ENCODE measurements at places on chromosomes 3 and 15.

DNA sequence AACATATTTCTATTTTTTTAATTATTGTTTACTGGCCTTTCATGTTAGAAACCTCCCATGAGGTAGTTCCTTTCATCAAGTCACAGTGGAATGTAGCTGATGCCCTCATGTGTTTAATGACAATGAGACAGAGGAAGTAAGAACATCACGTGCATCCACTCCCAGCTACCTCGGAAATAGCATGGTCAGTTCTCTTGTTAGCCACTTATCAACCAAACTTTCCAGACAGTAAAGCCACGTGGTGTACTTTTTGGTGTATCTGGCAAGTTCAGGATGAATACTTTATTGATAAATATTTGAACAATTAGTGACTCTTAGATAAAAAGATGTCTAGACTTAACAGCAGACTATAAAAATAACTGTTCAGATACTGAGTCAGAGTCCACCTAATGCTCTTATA lies 781.7 kb downstream of the MECOM start:
- DNase-seq, result no peak

DNA sequence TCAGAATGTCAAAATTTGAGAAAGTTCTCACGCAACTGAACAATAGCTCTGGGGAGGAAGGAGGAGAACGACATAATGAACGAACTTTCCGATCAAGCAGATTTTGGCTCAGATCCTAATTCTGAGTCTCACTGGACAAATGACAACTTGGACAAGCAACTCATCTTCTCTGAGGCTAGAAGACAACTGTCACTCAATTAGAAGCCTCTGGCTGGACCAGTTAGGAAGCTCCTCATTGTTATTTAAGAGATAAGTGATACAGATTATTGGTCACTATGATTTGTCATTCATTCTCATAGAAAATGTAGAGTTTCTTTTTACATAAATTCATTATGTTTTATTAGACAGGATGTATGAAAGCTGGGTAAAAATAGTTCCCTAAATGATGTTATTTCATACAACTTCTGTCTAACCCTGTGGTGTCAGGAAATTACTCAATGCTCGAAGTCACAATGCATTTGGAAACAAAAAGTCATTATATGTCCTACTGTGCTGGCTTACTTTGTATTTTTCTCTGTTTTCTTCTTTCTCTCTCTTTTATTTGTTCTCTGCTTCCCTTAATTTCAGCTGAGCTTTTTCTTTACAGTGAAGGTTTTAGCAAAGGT lies 11.0 kb upstream of the C3orf49 start:
- DNase-seq, result no peak

- DNase-seq, result no peak
Measured at GRCh38 chr3:35500641-35501350, 138.5 kb upstream of the ARPP21 start.

GRCh38 chr3:110164632-110165369 lies 827.5 kb upstream of the DPPA4 start:
- DNase-seq, result no peak

GRCh38 chr15:50071551-50072258 lies 47.3 kb downstream of the ATP8B4 start:
- no peak for DNase-seq

DNA sequence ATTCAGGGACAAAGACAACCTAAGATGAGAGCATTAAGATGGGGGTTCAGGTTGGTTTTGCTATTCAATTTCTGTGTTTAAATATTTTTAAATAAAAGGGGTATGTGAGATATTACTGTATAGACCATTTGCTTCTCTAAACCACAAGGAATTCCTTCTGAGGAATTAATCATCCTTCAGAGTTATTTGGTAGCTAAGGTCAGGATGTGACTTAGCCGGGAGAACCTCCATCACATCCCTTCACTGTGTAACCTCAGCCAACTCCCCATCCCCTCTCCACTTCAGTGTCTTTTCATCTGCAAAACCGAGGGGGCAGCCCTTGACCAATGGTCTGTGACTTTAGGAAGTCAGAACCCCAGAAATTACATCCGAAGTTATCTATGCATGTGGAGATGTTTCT lies 48.7 kb upstream of the SKOR1 start:
- DNase-seq, result no peak

GRCh38 chr3:192106543-192106942 lies 620.8 kb downstream of the FGF12 start:
- DNase-seq, result no peak

DNA sequence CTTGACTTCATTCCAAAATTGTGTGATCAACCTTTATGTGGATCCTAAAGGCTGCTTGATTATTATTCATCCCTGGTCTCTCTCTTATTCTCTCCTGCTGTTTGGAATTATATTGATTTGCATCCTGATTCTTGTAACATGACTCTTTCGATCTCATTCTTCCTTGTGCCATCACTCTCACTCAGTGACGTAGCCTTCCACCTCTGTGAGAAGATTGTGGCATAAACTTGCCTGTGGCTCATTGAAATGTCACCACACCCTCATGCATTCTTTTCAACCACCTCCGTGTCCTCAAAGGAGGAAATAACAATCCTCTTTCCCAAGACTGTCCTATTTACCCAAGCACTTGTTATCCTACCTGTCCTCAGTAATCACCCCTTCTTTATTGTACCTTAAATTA lies 41.3 kb upstream of the GCNT3 start:
- DNase-seq, result no peak

GRCh38 chr3:186254676-186255650 lies 107.1 kb downstream of the DGKG start:
- DNase-seq, result peak; percentile 10

DNA sequence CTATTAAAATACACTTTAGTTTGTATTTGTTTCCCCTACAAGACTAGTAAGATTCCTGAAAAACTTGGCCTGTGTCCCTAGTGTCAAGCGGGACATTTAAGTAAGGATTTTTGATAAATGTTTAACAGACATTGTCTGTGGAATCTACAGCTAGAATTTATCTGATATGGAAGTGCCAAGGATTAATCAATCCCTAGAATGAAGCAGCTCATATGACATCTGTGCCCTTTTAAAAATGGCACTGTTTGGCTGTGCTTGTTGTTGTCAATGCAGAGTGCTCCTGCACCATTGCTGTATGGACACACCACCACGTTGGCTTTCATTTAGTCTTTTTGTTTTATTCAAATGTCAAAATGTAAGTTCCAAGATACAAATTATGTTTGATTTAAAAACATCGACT lies 14.3 kb upstream of the PDCD7 start:
- DNase-seq, result no peak

DNA sequence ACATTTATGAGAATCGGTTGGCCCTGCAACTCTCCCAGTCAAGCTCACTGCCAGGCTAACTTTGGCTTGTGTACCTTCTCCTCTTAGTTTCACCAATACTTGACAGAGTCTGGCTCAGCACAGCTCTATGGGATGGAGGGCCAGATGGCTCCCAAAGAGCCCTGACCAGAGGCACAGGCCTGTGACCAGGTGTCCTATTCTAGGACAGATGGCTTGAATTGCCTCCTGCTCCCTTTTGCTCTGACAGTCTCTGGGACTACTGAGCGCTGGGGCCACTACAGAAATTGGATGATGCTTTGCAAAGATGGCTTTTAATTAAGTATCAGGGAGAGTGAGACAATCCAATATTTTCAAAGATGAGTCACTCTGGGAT lies 10.3 kb upstream of the ARID3B start:
- DNase-seq, result no peak

DNA sequence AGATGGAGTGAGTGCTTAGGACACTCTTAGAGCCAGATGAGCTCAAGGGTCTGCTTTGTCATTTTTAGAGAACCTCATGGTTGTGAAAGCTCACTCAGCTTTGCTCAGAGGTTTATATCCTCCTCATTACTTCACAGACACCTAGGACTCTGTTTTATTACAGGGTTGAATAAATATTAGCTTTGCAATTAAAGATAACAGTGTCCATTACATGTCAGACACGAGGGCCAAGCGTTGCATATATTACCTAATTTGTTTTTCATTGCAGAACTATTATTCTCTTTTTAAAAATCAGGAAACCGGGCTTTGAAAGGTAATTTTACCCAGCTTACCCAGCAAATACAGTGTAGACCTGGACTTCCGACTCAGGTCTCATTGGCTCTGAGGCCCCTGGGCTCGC lies 16.1 kb downstream of the MAP6D1 start:
- DNase-seq, result no peak

DNA sequence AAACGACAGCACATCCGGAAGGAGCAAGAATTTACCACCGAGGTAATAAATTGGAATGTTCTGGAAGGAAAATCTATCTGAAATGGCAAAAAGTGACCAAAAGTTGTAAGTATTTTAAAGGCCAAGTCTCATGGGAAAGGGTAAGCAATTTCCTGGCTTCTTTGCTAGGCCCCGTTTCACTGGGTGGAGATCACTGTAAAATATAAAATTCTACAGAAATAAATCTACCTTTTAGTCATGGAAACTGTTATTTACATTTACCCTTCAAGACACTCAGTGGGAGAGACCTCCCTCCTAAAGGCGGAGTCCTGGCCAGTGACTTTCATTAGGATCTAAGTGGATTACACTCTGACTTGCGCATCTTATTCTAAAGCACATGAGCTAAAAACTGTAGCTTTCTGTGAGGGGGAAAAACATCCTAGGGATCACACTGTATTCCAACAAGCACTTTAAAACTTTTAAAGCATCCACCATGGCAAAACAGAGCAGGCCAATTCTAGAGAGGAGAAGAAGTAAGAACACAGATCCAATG lies 28.8 kb downstream of the LYZL4 start:
- no peak for DNase-seq

GRCh38 chr3:117786349-117786748 lies 1076.8 kb downstream of the TUSC7 start:
- no peak for DNase-seq

DNA sequence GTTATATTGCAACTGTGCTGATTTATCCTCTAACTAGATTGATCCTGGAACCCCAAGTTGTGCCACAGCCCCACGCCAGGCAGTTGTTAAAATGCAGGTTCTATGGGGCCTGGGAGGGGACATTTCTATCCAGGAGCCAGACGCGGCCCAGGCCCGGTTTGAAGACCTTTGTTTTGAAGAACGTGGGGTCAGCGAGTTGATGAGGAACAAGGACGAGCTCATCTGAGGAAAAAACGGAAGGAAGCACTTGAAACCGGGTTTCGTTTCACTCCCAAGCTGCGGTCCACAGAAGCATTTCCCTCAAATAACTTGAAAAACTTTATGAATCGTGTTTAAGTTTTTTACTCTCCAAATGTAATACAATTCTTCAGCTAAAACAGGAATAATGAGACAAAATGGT lies 76.4 kb downstream of the CHSY1 start:
- DNase-seq, result no peak

DNA sequence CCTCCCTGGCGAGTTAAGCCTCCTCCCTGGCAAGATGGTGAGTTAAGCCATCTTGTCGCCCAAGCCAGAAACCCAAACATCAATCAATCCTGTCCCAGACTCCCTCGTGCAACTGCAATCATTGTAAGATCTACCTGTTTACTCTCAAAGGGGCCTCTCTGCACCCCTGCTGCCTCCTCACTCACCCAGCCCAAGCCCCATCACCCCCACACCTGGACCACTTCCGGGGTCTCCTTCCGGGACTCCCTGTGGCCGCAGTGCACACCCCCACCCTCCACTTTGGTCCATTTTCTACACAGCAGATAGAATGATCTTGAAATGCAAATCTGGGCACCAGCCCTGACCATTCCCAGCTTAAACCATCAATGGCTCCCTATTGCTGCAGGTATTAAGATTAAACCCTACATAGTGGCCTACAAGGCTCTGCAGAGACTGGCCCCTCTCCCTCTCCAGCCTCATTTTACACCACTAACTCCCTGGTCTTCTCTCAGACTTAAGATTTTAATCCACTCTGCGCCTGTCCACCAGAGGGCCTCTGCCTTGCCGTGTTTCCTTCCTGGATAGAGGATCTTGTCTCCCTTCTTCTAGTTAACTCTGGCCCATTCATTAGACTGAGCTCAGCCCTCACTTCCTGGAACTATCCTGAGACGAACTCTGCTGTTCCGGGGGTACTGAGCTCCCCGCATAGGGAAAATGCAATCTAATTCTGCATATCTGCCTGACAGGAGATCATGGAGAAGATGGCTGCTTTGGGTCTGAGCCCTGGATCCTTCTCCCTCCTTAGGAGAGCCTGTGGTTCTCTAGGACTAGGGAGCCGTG lies 41.9 kb upstream of the SLC6A1 start:
- DNase-seq, result peak; percentile 27

GRCh38 chr15:51793521-51794305 lies 35.7 kb upstream of the TMOD3 start:
- DNase-seq, result no peak

GRCh38 chr3:126459763-126460127 lies 15.9 kb downstream of the ZXDC start:
- DNase-seq, result no peak

- no peak for DNase-seq
Measured at GRCh38 chr3:123789760-123790159, 94.4 kb downstream of the MYLK start.

GRCh38 chr3:184815046-184815930 lies 3.3 kb downstream of the VPS8 start:
- no peak for DNase-seq

DNA sequence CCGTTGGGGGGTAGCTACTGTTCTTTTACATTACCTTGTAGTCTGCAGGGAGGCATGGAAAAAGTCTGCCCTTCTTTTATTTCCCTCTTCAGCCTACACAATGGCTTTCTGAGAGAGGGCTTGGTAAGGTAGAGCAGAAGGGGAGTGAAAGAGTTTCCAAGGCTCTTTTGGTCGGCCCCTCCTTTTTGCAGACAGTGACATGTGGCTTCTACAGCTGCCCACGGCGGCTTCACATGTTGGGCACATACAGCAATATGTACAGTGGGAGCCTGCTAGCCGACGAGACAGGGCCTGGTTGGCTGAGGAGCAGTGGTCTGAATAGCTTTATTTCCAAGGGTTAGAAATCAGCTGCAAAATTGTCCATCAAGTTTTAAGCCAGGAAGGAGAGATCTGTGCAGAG lies 4.0 kb downstream of the INAFM2 start:
- DNase-seq, result no peak

GRCh38 chr3:8741581-8742261 lies 8.1 kb downstream of the CAV3 start:
- no peak for DNase-seq

DNA sequence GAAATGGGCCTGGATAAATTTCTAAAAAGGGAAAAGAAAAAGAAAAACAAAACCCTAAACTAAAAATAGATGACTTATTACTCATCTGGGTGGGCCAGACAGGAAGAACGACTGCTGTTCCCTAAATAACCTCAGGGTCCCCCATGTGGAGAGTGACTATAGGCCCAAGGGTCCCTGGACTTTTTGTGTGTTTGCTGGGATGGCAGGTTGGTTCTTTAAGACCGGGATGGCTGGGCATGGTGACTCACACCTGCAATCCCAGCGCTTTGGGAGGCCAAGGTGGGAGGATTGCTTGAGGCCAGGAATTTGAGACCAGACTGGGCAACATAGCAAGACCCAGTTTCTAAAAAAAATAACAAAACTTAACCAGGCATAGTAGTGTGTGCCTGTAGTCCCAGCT lies 43.8 kb upstream of the TRA2B start:
- no peak for DNase-seq

DNA sequence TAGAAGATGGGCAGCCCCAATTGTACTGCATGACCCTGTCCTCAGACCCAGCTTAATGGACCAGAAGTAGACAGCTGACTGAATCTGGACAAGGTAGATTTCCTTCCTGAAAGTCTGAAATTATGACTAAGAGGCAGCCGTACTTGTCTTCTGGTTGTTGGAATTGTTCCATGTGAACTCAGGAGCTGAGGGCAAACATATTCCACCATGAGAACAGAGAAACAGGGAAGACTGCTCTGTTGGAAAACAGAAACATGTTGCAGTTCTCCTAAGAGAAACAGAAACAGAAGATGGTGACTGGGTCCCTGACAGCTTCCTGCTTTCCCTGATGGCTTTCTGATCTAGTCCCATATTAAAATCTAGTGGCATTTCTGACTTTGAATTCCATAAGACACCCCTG lies 24.1 kb downstream of the POPDC2 start:
- no peak for DNase-seq

All from substantia nigra (tissue), 51 donors.